ENCODE measurements at places on chromosomes 5 and 9.

- no peak for DNase-seq
Observed at GRCh38 chr5:16995372-16995771, 59.3 kb upstream of the MYO10 start.

- DNase-seq = no peak
Observed at GRCh38 chr9:73199886-73200285, 48.2 kb downstream of the ANXA1 start.

DNA sequence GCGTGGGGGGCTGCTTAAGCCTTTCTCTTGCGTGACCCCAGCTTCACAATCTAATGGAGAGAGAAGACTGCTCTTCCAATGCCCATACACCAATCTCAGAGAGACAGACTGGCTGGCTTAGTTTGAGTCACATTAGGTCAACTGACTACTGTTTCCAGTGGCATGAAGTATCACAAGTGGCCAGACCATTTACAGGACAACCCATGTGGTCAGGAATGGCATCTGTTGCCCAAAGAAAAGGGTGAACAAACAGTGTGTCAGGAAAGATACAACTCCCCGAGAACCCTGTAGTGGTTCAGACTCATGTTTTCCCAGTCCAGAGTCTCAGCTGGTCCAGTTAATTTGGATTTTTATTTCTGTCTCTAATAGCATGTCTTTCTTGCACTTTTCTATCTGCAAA, 177.4 kb upstream of the IL12B start:
- DNase-seq = no peak

- DNase-seq = no peak
Observed at GRCh38 chr5:39604491-39604890, 179.7 kb upstream of the DAB2 start.

DNA sequence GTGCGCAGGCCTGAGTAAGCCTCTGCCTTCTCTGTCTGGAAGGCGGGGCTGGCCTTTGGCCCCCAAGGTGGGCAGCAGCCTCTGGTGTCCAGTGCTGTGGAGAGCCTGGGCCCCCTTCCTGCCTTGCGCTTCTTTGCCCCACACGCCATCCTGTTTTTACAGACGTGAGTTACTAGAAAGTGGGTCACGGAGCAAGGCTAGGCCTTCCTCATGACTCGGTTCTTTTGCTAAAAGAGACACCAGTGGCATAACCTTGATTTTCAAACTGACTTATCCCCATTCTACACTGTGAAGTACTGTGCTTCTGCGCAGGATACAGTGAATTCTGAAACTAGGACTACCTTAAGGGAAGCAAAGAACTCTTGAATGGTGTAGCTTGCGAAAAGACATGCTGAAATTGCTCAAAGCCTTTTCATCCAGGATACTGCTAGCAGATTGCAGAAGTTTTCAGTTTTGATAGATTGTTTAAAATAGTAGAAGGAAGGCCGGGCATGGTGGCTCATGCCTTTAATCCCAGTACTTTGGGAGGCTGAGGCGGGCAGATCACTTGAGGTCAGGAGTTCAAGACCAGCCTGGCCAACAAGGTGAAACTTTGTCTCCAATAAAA, 7.2 kb downstream of the ROPN1L start:
- DNase-seq = peak; percentile 22

DNA sequence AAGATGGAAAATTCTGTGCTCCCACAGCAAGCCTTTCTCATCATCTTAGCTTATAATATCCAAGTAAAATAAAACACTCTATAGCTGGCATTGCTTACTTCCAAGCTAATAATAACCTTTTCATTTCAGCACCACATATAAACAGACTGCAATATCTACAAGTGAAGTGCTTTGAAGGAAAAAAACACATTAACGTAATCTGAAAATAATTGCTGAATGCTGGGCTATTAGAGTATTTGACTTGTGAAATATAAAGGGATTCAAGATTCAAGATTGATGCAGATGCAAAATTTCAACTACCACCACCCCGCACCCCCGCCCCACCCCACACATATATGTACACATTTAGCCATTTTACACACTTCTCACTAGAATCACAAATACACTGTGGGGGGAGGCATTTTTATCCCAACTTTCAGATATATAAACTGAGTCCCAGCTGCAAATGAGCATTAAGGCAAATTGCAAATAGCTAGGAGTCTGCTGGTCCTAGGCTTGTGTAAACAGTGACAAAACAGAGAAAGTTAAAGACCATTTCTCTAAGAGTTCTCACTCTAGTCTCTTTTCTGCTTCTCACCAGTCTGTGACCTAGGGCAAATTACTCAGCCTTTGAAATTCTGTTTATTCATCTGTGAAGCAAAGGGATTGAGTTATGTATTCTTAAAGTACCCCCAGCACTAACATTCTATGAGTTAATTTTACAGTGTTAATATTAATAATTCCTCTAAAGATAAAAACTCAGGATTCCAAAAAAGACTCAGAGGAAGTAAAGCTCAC, 489.4 kb downstream of the PRELID2 start:
- no peak for DNase-seq

DNA sequence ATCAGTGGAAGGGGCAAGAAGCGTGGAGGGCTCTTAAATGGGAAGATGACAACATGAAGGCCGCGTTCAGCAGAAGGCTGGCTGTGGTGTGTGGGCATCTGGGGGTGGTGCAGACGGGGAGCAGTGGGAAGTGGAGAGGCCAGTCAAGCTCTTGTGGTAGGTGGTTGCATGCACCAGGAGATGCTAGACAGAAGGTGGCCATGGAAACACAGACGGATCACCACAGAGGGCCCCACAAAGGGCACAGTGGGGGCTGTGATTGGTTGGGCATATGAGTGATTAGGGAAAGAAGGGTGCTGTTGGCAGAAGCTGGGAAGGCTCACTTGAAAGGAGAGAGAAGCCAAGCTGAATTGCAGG, 14.7 kb downstream of the MTMR12 start:
- DNase-seq = no peak

- no peak for DNase-seq
Observed at GRCh38 chr9:80873861-80874260, 815.5 kb downstream of the TLE1 start.

- no peak for DNase-seq
Observed at GRCh38 chr9:84659313-84659712, 10.2 kb upstream of the NTRK2 start.

DNA sequence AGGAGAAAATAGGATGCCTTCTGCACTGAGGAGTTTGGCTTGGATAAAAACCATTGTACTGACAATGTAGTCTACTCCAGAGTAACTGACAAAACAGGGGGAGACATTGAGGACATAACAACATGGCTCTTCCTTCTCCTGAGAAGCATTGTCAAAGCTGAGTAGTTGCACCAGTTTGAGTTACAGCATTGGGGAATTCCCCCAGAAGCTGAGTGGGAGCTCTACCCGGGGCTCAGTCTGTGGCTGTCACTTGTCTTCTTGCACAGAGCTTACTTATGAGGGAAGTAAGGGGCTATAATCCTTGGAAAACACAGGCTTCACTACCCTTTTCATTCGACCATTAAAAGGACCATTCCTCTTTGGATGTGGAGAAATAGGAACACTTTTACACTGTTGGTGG, 21.2 kb downstream of the HSPB3 start:
- DNase-seq = no peak
